ENCODE measurements at places on chromosomes 4 and X.
A peak's percentile ranks its signal among the peaks of the same experiment; 100 is the strongest.

DNA sequence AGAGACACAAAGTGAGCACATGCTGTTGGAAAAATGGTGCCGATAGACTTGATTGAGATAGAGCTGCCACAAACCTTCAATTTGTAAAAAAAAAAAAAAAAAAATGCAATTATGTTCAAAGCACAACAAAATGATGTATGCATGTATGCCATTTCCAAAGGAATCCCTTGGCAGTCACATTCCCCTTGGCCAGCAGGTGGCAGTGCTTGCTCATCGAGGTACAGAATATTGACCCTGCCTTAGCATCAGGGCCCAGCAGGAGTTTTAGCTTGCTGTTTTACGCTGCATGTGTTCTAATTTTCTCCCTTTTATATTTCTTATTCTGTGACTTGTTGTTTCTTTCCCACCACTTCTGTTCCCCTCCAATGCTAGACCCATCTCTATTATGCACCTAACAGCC lies 34.5 kb upstream of the CYBB start:
- peak; percentile 40 for DNase-seq

DNA sequence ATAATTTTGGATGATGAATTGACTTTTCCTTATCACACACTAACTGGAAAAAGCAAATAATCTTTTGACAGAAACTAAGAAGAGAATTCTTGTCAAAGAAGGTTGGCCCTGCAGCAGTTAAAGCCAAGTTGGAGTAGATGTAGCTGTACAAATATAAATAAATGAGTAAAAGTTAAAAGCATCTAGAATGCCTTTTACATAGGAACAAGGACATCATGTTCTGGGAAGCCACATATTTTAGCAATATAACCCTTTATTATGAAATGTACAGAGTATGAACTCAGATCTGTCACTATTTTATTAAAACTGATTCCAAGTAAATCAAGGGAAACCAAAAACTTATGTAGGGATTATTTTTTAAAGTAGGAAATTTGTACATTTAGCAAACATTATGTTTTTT lies 269.4 kb upstream of the FAT4 start:
- no peak for DNase-seq

DNA sequence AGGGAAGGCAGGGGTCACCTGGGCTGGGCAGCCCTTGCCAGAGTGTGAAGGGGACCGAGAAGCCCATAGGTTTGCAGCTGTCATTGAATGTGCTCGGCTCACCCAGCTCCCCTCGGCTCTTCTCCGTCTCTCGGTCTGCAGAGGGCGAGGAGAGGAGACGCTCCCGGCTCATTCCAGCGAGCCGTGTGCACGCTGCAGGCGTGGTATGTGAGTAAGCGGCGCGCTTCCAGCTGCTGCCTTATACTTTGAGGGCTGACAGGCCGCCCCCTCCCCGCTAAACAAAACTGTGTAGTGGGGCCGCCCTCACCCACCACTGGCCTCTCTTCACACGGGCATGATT lies 23.0 kb upstream of the BCORL1 start:
- DNase-seq: no peak

DNA sequence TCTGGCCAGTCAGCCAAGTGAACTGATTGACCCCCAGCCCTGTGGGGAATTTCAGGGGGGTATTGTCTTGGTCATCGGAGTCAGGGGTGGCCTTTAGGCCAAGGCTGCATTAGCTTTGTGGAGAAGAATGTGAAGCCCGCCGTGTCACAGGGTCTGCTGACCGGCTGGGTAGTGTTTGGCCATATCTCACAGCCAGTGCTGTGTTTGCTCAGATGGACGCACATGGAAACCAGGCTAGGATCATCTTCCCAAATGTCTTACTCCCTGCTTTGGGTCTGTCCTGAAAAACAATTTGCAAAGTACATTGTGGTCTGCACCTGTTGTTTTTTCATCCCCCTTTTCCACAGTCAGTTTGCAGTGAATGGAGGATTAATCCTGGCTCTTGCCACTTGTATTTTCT lies 13.0 kb downstream of the TMEM164 start:
- DNase-seq: no peak

DNA sequence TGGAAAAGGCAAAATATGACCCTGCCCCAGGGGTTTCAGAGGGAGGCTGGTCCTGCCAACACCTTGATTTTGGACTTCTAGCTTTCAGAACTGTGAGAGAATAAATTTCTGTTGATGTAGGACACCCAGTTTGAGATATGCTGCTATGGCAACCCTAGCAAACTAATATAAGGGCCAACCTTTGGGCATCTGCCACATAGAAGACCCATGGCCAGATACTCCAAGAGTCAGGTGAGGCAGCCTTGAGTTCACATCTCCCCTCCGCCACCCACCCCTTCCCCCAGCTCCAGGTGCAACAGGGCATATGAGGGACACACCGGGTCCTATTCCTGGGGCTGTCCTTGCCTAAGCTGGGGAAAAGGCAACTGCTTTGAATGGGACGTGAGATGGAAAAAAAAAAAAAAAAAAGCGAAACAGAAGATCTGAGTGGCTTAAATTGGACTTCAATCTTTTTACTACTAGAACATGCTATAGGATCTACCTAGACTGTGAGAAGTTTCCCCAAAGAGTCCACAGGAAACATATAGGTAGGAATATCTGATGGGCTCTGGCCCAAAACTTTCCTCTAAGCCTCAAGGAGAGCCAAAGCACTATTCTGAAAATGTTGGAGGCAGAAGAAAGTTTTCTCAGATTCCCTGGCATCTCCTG lies 56.5 kb upstream of the PROM1 start:
- DNase-seq: no peak

DNA sequence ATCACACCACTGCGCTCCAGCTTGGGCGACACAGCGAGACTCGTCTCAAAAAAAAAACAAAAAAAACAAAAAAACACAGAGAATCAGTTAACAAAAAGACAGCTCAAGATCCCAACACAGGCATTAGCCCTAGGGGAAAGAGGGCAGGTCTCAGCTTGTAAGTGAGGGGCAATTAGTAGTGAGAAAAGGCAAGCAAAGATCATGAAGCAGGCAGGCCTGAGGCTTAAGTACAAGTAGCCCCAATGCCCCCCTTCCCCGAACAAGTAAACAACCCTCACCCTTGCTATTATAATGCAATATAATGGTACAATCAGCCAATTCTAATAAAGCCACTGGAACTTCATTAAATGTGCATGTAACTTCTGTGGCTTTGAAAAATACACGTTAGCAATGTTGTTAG lies 17.0 kb downstream of the ADGRA3 start:
- DNase-seq: no peak

DNA sequence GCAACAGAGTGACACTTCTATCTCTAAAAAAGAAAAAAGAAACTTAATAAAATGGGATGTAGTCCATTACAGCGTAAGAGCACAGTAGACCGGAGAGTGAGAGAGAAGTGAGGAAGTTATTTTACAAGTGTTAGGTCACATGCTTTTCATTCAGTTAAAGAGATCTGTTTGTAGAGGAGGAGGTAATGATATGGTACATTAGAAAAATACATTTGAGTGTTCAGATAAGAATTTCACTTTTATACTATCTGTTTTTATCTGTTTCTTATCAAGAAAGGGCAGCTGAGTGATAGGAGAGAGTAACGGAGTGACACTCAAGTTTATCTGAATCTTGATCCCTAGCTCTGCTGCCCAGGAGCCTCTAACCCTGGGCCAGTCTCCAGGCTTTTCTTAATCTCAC lies 38.9 kb downstream of the FNIP2 start:
- no peak for DNase-seq

DNA sequence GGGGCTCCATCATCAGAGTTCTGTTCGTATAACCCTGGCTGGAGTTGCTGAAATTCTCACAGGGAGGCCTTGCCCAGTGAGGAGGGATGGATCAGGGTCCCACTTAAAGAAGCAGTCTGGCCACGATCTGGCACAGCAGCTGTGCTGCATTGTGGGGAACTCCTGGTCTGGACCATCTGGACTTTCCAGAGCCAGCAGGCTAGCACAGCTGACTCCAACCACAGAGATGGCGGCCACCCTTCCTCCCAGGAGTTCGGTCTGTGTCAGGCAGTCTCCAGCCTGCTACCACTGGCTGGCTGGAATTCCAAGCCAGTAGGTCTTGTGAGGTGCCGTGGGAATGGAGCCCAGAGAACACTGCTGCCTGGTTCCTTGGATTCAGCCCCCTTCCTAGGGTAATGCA lies 62.0 kb downstream of the SLAIN2 start:
- DNase-seq: no peak

- DNase-seq: no peak
Observed at GRCh38 chr4:87915621-87916020, 59.9 kb upstream of the SPP1 start.
